ENCODE measurements at places on chromosomes 4 and X.

DNA sequence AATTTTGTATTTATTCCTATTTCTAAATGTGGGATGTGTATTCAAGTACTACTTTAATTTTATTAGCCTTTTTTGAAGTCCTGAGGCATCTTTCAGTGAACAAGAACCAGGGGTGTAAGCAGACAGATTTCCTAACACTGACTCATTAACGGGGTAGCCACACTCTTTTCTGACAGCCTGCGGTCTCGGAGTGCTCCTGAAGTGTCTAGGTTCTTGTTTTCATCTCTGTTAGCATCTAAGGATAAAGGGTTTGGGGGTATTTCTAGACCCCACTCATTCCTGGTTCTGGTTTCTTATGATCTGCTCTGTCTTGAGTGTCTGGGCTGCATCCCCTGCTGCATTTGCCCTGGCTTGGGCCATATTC, 71.9 kb downstream of the GC start:
- no peak for DNase-seq

- DNase-seq: no peak
Observed at GRCh38 chr4:39710098-39710896, 12.4 kb downstream of the UBE2K start.

DNA sequence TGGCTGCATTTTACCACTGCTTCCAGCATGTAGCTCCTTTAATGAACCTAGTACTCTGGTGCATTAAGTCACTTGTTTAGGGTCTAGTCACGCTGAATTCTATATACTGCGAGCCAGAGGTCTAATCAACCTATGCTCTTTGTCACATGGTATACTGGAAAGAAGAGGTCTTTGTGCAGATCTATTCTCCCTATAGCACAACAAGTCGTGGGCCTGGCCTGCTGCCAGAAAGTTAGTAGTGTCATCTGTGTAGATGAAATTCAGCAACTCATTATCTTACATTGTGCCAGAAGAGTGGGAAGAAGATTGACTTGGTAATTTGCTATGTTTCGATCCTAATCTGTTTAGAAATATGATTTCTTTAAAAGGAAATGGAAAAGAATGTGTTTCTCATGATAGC, 80.8 kb downstream of the AWAT2 start:
- DNase-seq: no peak

GRCh38 chr4:75494563-75494962, 19.6 kb downstream of the RCHY1 start:
- DNase-seq: no peak

DNA sequence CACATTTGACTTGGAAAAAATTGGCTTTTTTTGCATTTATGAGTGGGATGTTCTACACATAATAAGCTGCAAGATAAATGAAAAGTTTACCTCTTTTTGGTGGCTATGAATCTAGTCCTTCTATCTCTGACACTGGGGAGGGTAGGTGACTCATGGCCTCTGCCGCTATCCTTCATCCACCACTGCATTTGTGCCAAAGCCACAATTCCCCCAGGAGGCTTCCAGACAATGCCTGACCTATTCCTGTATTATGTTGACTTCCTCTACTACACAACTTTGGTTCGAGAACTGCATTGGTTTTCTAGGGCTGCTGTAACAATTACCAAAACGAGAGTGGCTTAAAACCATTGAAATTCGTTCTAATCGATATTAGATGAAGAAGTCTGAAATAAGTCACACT, 245.6 kb downstream of the TRAM1L1 start:
- no peak for DNase-seq

DNA sequence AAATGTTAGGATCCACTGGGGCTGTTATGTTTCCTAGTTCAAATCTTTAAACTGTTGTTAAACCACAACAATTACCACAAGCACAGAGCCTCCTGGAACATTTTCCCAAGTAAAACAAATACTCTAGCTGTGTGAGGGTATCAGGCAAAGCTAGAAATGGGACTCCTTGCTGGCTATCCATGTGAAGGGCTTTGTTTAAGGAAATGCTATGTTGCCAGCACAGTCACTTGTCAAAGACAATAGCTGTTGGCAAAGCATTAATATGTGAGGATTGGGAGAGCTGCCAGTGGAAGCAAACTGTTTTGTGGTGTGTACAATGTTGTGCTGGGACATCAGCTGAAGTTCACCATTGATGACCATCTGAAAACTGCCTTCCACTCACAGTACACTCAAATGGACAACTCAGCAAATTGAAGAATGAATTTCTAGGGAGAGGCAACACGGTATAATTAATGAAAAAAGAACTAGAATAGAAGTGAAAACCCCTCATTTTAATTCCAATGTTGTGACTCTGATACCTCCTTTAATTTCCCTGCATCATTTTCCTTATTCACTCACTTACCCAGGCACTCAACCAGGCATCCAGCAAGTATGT, 100.8 kb downstream of the ANXA3 start:
- no peak for DNase-seq

DNA sequence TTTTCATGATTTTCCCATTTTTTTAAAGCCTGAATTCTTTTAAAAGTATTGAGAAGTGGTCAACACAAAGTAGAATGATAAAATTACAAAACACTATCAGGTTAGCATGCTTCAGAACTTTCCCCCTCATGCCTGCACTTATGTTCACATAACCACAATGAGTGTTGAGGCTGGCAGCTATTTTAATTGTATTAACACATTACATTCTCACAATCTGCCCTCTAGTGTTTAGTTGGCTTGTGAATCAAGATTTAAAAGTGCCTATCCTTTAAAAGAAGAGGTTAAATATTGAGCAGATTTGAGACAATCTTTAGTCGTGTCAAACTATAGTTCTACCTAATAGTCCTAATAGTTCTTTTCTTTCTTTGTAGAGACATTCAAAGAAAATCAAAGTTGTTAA, 93.6 kb upstream of the NAP1L5 start:
- DNase-seq: no peak

DNA sequence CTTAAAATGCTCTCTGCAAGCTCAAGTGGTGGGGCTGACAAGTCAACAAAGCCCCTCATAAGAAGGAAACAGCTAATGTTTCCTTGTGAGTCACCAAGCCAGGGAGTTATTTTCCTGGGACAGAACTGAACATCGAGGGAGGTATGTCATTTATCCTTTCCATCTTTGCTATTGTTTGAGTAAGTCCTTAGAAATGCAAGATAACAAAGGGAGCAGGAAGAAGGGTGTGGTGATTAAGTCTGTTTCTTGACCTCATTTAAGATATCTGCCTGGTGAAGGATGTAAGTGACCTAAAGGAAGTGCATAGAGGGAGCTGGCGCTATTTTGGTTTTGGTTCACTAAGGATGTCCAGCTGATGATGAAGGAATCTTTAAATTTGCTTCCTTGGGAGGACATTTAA, 39.9 kb downstream of the ATG4A start:
- no peak for DNase-seq

DNA sequence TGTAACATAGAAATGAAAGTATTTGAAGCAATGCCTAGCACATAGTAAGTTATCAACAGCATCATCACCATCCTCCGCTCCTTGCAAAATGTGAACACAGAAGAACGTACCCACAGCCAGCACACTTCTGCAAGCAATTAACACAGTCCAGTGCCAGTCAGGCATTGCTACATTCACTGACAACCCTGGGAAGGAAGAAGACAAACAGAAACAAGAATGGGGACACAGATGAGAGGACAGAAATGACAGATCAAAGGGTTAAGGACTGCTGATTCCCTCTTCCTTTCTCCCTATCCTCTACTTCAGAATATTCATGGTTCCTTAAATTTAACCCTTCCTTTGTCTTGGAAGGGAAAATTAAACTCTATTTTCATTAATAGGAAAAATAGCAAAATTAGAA, 53.1 kb downstream of the CHM start:
- no peak for DNase-seq

DNA sequence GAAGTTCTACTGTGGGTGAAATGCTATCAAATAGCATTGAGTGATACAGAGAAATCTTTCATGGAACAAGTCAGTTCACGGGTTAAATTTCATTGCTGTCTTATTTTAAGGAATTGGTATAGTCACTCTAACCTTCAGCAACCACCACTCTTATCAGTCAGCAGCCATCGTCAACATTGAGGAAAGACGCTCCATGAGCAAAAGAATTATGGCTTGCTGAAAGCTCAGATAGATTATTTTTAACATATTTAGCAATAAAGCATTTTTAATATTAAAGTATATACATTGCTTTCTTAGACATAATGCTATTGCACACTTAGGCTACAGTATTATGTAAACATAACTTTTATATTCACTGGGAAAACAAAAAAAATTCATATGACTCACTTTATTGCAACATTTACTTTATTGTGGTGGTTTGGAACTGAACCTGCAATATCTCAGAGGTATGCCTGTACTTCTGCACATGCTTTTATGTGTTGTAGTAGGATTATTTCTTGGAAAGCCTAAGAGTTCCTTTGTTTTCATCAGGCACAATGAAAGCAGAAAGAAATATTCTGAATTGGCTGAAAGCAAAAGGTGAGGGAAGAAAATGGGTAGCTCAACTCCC, 586.7 kb downstream of the GBA3 start:
- no peak for DNase-seq

GRCh38 chrX:19886883-19887531, 393 bp downstream of the SH3KBP1 start:
- no peak for DNase-seq

- no peak for DNase-seq
Observed at GRCh38 chr4:126779436-126780166, 853.2 kb upstream of the INTU start.

DNA sequence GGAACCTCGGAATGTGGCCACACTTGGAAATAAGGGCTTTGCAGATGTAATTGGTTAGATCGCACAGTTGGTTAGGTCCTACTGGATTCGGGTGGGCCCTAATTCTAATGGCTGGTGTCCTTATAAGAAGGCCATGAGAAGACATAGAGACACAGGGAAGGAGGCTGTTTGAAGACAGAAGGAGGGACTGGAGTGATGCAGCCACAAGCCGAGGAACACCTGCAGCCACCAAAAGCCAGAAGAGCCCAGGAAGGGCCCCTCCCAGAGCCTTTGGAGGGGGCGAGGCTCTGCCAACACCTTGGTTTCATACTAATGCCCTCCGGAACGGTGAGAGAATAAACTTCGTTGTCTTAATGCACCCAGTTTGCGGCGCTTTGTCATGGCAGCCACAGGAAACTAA, 47.0 kb downstream of the EVC start:
- DNase-seq: no peak

- no peak for DNase-seq
Observed at GRCh38 chr4:121597346-121597934, 99.3 kb downstream of the ANXA5 start.

DNA sequence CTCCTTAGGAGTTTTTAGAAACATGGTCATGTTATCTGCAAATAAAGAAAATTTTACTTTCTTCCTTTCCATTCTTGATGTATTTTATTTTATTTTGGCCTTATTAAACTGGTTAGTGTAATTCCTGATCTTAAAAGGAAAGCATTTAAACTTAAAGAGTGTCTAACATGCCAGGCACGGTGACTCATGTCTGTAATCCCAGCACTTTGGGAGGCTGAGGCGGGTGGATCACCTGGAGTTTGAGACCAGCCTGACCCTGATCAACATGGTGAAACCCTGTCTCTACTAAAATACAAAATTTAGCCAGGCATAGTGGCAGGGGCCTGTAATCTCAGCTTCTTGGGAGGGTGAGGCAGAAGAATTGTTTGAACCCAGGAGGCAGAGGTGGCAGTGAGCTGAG, 281.3 kb downstream of the PTTG2 start:
- DNase-seq: no peak

DNA sequence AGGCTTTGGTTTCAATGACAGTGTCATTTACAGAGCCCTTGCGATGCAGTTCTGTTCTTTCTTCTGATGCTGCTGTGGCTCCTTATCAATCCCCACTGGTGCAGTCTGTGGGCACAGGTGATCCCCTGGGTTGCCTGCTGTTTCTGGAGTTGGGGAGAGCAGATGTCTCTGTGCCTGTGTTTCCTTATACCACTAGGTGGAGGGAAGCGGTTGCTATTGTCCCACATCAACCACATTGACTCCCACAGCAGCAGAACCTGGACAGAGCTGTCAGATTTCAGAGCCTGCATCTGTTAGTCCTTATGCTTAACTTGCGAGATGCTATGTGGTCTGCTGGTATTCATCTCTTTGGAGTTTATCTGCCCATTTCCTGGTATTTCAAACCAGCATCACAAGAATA, 57.7 kb downstream of the NEIL3 start:
- no peak for DNase-seq

- DNase-seq: no peak
Observed at GRCh38 chr4:83110970-83111750, 3.4 kb downstream of the PLAC8 start.

DNA sequence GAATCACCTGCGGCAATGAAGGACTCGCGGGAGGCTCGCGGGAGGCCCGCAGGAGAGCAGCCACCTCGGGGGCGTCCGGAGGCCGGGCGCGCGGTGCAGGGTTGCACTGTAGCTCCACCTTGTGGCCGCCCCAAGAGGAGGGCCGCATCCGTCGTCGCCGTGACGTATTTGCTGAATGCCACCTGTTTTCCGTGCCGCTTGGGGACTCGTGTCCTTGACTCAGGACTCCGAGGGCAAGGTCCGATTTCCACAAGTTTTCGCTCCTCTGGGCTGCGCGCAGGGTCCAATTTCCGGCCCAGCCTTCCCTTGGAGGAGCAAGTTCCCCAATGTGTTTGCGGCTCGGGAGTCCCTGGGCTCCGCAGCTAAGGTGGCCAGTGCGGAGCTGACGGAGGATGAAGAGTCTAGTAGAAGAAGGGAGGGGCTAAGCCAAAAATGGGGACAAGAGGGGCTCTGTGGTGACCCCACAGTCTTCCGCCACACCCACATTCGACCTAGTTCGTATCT, 10.7 kb upstream of the DLG3 start:
- peak; percentile 23 for DNase-seq

GRCh38 chr4:92387459-92388069, 83.8 kb downstream of the GRID2 start:
- DNase-seq: no peak

DNA sequence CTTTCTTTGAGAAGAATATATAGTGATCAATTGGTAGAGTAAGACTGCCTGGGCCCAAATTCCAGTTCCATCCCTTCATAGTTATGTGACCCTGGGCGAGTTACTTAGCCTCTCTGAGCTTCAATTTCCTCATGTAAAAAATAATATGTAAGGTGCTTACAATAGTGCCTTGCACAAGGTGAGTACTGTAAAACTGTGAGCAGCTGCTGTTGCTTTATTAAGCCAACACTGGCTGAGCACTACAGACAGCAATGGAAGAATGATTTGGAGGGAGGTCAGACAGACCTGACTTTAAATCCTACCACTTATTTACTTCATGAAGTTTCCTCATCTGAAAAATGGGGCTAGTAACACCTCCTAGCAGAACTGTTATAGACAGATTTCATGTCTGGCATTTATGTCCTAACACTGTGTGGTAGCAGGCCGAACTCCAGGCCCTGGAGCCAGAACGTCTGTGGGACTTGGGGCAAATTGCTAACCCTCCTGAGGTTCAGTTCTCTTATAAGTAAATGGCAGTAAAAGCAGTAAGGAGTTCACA, 53.8 kb downstream of the RNF150 start:
- DNase-seq: no peak

Data from cerebellar nuclear complex (tissue), 1 donor.